ENCODE measurements at places on chromosomes 1 and 21.

DNA sequence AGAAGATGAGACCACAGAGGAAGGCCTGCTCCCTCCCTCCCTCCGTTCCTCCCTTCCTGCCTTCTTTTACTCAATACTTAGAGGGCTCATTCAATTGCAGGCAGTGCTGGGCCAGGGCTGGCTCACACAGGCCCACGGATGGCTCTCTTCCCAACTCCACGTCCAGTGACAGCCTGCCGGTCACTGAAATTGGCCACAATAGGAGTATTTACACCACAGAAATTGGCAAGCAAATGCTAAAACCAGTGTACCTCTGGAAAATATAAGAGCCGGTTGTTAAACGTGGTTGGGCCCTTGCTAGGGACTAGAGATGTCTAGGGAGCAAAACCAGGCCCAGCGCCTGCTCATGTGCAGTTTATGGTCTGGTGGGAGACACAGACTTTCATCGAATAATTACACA lies 72.4 kb upstream of the TMEM51 start:
- no peak overlapping the region for H3K4me3 ChIP-seq
- peak overlapping the region; percentile 47 for H3K27ac ChIP-seq
- peaks cover 17% of the 10 kb centered on the region for H3K4me1 ChIP-seq

GRCh38 chr1:184014271-184014670 lies 23.3 kb downstream of the COLGALT2 start:
- no peak for DNase-seq
- no peaks in the 10 kb centered on the region for H3K27me3 ChIP-seq
- no peak overlapping the region for H3K4me3 ChIP-seq
- no peak overlapping the region for H3K27ac ChIP-seq
- H3K4me1 ChIP-seq, result peaks cover 20% of the 10 kb centered on the region
- no peaks in the 10 kb centered on the region for H3K36me3 ChIP-seq

- no peak for DNase-seq
- peaks cover 28% of the 10 kb centered on the region for H3K4me1 ChIP-seq
- no peaks in the 10 kb centered on the region for H3K36me3 ChIP-seq
- no peak overlapping the region for H3K27ac ChIP-seq
- peaks cover 97% of the 10 kb centered on the region for H3K27me3 ChIP-seq
Observed at GRCh38 chr1:202642619-202643291, 67.5 kb downstream of the SYT2 start.

- H3K36me3 ChIP-seq, result peaks cover 55% of the 10 kb centered on the region
- peaks cover 91% of the 10 kb centered on the region for H3K4me1 ChIP-seq
- H3K27ac ChIP-seq, result peak overlapping the region; percentile 90
- DNase-seq, result no peak
Observed at GRCh38 chr1:42937836-42938644, 20.6 kb downstream of the SLC2A1 start.

- DNase-seq, result no peak
- no peaks in the 10 kb centered on the region for H3K27me3 ChIP-seq
- H3K27ac ChIP-seq, result no peak overlapping the region
- no peaks in the 10 kb centered on the region for H3K36me3 ChIP-seq
- H3K4me1 ChIP-seq, result peaks cover 40% of the 10 kb centered on the region
- no peak overlapping the region for H3K4me3 ChIP-seq
Observed at GRCh38 chr1:234597894-234598293, 12.1 kb downstream of the IRF2BP2 start.

GRCh38 chr1:236556606-236557005 lies 32.8 kb downstream of the LGALS8 start:
- H3K36me3 ChIP-seq, result peaks cover 58% of the 10 kb centered on the region
- H3K27ac ChIP-seq, result no peak overlapping the region
- no peak overlapping the region for H3K4me3 ChIP-seq
- no peaks in the 10 kb centered on the region for H3K4me1 ChIP-seq

DNA sequence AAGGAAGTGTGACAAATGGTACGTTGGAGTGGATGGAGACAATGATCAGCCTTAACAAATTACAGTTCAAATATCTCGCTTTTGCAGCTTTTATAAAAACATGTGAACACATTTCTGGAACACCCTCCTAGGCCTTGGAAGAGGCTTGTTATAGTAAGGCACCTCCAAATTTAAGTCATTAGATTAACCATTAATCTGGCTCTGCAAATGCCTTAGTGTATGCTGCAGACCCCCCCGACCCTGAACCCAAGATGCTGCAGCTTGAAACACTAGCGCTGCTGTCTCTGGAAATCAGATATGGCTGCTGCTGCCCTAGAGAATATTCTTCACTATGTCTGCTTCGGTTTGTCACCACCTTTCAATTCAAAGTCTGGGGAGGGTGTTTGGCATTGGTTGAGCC lies 196.4 kb downstream of the MIS18A start:
- H3K36me3 ChIP-seq, result no peaks in the 10 kb centered on the region
- peaks cover 14% of the 10 kb centered on the region for H3K4me1 ChIP-seq
- no peak overlapping the region for H3K4me3 ChIP-seq
- H3K27me3 ChIP-seq, result peaks cover 1% of the 10 kb centered on the region
- no peak for DNase-seq

GRCh38 chr21:36433059-36433709 lies 46.7 kb downstream of the CLDN14 start:
- peaks cover 13% of the 10 kb centered on the region for H3K4me1 ChIP-seq
- no peak overlapping the region for H3K4me3 ChIP-seq
- no peak for DNase-seq

DNA sequence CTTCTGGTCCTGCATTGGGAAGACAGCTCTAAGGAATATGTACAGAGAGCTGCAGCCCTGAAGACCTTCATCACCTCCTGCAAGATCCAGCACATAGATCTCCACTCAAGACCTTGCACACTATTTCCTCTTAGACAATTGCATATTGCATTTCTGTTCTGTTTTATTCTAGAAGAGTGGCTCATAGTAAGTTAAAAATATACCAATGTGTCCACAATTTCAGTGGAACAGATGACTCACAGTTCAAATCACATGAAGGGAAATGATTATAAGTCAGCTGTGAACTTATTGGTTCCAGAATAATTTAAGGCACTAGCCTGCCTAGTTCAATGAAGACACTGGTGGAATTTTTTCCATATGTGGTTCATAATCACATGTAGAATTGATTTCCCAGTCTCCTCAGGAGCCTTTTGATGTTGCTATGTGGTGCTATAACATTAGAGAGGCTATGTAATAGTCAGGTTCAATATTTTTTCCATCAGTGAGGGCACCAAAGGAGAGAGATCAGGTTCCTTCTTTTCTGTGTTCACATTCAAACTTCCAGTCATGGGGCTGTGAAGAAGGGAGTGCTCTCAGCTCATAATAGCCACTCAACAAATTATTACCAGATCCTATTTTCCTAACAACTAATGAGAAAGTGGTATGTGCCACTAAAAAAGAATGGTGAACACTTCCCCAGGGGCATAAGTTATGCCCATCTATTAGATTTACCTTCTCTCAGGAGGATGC lies 9.8 kb upstream of the AK5 start:
- no peak for DNase-seq
- H3K4me1 ChIP-seq, result no peaks in the 10 kb centered on the region
- no peak overlapping the region for H3K4me3 ChIP-seq
- peaks cover 41% of the 10 kb centered on the region for H3K27me3 ChIP-seq
- no peaks in the 10 kb centered on the region for H3K36me3 ChIP-seq

DNA sequence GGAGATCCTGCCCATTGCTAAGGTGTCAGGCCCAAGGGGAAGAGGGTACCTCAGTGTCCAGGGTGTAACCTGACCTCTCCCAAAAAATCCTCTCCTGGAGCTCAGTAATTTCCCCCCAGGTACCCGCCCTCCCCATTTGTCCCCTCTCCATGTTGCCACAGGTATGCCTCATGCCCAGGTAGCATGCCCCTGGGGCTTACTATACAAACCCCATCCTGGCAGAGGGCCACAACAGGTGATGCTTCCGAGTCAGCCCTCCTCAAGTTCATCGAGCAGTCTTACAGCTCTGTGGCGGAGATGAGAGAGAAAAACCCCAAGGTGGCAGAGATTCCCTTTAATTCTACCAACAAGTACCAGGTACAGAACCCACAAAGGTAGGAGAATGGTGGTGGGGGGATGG lies 15.7 kb downstream of the ATP1A4 start:
- no peaks in the 10 kb centered on the region for H3K27me3 ChIP-seq
- peaks cover 2% of the 10 kb centered on the region for H3K4me1 ChIP-seq
- no peak overlapping the region for H3K4me3 ChIP-seq
- H3K36me3 ChIP-seq, result no peaks in the 10 kb centered on the region
- no peak for DNase-seq
- no peak overlapping the region for H3K27ac ChIP-seq

- no peak overlapping the region for H3K27ac ChIP-seq
- no peaks in the 10 kb centered on the region for H3K4me1 ChIP-seq
- H3K36me3 ChIP-seq, result no peaks in the 10 kb centered on the region
- no peaks in the 10 kb centered on the region for H3K27me3 ChIP-seq
- H3K4me3 ChIP-seq, result no peak overlapping the region
- DNase-seq, result peak; percentile 69
Observed at GRCh38 chr1:13813398-13814012, 113.5 kb downstream of the PRDM2 start.

DNA sequence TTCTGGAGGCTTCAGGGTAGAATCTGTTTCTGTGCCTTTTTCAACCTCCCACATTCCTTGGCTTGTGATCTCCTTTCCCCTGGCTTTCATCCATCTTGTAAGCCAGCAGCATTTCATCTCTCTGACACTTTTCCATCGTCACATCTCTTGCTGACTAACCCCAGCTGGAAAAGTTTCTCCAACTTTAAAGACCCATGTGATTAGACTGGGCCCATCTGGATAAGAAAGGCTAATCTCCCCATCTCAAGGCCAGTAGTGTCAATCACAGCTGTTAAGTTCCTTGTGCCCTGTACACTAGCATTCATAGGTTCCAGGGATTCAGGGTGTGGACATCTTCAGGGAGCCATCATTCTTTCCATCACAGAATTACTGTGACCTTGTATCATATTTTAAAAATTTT lies 452.1 kb downstream of the TTLL7 start:
- H3K36me3 ChIP-seq, result no peaks in the 10 kb centered on the region
- DNase-seq, result no peak
- H3K4me3 ChIP-seq, result no peak overlapping the region
- H3K27ac ChIP-seq, result no peak overlapping the region

GRCh38 chr1:217472915-217473314 lies 158.0 kb downstream of the GPATCH2 start:
- H3K36me3 ChIP-seq, result peaks cover 2% of the 10 kb centered on the region
- H3K4me3 ChIP-seq, result no peak overlapping the region
- no peak overlapping the region for H3K27ac ChIP-seq
- H3K4me1 ChIP-seq, result no peaks in the 10 kb centered on the region
- H3K27me3 ChIP-seq, result no peaks in the 10 kb centered on the region

DNA sequence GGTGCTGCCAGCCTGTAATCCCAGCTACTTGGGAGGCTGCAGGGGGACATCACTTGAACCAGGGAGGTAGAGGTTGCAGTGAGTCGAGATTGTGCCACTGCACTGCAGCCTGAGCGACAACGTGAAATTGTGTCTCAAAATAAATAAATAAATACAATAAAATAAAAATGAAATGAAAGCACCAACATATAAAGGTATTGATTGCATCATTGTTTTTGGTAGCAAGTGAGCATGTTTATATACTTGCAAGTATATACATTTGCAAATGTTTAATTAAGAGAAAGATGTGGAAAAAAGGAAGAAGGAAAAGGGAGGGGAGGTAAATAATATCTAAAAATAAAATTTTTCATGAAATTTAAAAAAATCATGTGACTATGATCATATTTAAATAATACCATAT lies 32.8 kb upstream of the NRIP1 start:
- no peaks in the 10 kb centered on the region for H3K36me3 ChIP-seq
- H3K4me1 ChIP-seq, result peaks cover 11% of the 10 kb centered on the region
- no peaks in the 10 kb centered on the region for H3K27me3 ChIP-seq
- H3K4me3 ChIP-seq, result no peak overlapping the region

- no peaks in the 10 kb centered on the region for H3K36me3 ChIP-seq
- H3K27me3 ChIP-seq, result peaks cover 43% of the 10 kb centered on the region
- H3K4me1 ChIP-seq, result no peaks in the 10 kb centered on the region
- no peak overlapping the region for H3K27ac ChIP-seq
- no peak overlapping the region for H3K4me3 ChIP-seq
Observed at GRCh38 chr1:215032911-215033526, 49.5 kb upstream of the KCNK2 start.

DNA sequence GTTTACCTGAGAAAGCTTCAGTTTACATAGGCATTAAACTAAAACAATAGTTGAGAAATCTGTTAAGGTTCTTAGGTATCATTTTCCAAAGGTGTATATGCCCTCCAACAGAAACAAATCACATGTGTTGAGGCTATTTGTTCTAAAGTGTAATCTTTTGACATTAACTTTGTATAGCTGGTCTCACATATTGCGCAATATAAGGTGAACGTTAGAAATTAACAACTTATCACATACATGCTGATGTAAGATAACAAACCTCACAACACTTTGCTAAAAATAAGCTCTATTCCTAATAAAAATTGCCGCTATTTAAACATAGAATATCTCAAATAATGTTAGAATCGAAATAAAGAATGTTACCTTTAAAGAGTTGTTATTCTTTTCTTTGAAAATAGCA lies 340.6 kb downstream of the SRGAP2C start:
- no peaks in the 10 kb centered on the region for H3K36me3 ChIP-seq
- DNase-seq, result no peak
- H3K4me1 ChIP-seq, result no peaks in the 10 kb centered on the region
- H3K27ac ChIP-seq, result no peak overlapping the region

- H3K4me1 ChIP-seq, result peaks cover 1% of the 10 kb centered on the region
- no peak overlapping the region for H3K27ac ChIP-seq
- DNase-seq, result no peak
- no peaks in the 10 kb centered on the region for H3K27me3 ChIP-seq
- H3K4me3 ChIP-seq, result no peak overlapping the region
Observed at GRCh38 chr21:43287111-43287760, 118.4 kb downstream of the CRYAA start.

GRCh38 chr1:31651766-31652165 lies 7.1 kb upstream of the PEF1 start:
- peak overlapping the region; percentile 90 for H3K27ac ChIP-seq
- H3K4me1 ChIP-seq, result peaks cover 25% of the 10 kb centered on the region
- no peaks in the 10 kb centered on the region for H3K27me3 ChIP-seq
- no peak for DNase-seq
- H3K4me3 ChIP-seq, result no peak overlapping the region

GRCh38 chr1:106584107-106584506 lies 472.4 kb upstream of the PRMT6 start:
- no peaks in the 10 kb centered on the region for H3K4me1 ChIP-seq
- no peak for DNase-seq
- H3K27ac ChIP-seq, result no peak overlapping the region
- H3K27me3 ChIP-seq, result no peaks in the 10 kb centered on the region

DNA sequence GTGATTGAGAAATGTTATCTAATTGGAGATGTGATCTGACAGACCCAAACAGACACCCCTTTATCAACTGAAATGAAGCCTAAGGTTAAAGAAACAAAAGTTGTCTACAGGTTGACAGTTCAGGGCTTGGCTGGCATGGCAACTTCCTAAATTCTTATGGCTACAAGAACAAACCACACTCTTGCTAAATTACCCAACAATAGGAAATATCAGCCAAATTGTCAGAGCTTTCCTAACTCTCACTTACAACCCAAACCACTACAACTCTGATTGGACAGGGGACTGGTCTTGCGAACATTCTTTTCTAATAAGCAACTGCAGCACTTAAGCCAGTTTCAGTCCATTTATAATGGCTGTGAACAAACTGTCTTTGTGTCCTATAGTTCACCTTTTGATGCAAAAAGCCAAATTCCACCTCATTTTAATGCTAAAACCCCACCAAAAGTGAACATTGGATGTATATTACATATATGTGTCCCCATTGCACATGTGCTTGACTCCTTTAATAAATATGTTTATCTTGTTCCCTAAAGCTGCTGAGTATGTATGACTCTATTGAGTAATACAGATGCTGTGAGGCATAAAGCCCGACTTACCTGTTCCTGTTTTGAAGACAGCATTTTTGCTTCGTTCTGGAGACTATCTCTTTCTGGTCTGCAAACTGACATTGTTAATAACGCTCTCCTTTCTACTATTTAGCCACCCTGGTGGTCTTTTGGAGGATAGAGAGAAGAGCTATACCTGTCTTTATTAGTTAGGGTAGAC lies 101.3 kb upstream of the HMCN1 start:
- H3K27ac ChIP-seq, result no peak overlapping the region
- H3K4me1 ChIP-seq, result peaks cover 17% of the 10 kb centered on the region

Data from mesothelial cell of epicardium (in vitro differentiated cells).